GM23248 (cell line): ENCODE measurements at places on chromosomes 7 and 10. TPM values are rescaled to one million over a fixed set of nuclear protein-coding genes. Genes with fewer than 3 reads are reported as not detected.

GRCh38 chr10:16566202-16566805, 44.6 kb upstream of the C1QL3 start:
- no peak for DNase-seq

DNA sequence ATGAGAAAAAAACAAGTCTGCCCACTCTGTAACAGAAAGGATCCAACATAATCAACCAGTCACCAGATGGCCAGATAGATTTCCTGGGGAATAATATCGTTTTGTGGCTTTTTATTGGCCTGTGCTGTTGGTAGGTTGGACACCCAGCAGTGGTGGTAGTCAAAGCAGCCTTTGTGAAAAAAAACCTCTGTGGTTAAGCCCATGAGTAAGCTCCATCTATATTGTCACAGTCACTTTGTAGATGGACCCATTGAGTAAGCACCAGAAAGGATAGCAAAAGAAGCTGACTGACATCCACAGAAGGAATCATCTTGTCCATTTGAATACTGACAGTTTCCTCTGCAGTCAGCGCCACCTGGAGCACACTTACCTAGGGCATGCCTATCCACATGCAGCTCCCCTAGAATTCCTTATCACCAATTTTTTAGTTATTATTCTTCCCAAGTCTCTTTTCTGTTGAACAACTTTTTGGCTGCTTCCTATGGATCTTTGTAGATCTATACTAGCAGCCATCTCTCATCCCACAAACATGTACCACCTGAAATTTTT, 96.9 kb downstream of the IQUB start:
- DNase-seq, result no peak

GRCh38 chr7:127666602-127667001, 14.6 kb downstream of the SND1 start:
- peak; percentile 24 for DNase-seq

DNA sequence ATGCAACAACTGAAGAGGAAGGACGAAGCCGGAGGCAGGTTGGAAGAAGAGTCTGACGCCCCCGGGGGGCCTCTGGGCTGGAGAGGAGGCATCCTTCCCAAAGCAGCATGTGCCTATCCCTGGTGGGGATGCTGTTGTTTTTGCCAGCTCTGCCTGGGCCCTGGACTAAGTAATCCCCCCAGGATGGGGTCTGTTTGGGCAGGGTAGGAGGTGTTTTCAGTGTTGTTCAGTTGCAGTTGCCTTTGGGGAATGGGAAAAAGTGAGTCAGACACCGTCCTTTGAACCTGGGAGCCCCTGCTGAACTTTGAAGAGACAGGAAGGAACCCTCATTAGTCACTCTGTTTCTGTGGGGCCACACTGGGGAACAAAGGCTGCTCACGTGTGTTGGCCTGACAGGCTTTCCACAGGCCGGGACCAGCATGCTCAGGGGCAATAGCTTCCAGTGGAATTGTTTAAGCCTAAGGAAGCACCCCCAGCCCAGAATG, 35.2 kb upstream of the GDF10 start:
- DNase-seq, result no peak

GRCh38 chr10:34420795-34421194, 394.3 kb downstream of the PARD3 start:
- DNase-seq, result no peak

GRCh38 chr7:129376778-129377700, 57.2 kb upstream of the STRIP2 start:
- peak; percentile 37 for DNase-seq

DNA sequence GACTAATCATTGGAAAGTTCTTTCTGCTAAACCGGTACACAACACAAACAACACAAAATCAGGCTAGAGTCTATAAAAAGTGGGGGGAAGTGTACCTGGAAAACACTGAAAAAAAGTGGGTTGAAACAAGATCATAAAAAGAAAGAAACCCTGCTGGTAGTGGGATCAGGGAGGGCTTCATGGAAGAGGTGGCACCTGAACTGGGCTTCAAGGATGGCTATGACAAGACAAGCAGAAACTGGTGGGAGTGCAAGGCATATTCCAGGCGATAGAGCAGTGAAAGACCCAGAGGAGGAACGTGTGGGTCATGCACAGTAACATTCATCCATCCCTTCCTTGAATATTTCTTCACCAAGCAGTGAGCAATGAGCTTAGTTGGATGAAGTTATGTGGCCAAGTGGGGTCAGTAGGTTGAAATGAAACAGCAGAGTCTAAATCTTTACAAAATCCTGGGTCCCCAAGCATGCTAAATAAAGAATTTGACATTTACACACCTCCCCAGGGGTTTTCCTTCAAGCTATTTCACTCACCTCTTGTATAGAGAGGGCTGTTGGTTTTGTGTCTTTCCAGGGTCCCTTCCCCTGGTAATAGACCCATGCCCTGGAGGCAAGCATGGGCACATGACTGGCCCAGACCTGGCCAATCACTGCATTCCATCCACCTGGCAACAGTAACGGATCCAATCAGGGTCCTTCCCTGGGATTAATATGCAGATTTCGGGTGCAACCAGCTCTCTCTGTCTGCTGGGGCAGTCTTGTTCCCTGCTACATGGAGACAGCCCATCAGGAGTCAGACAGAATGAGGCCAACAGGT, 38.2 kb downstream of the SPOCK2 start:
- DNase-seq, result peak; percentile 18

- no peak for DNase-seq
Measured at GRCh38 chr7:36283711-36284130, 105.9 kb upstream of the ANLN start.

DNA sequence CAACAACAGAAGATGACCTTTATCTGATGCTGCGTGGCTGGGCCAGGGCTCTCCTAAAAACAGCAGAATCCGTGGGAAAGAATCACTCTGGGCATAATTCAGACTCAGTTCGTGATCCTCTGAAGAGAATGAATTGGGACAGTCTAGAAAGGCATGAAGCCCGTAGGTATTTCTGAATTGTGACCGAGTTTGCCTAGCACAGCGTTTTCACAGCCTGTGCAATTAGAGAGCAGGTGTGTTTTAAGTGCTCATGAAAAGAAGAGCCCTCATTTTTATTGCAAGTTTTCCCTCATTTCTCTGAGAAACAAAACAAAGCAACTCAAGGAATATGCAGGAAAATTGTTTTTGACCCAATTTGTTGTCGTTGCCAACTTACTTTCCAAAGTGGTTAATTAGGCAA, 366.2 kb downstream of the WDR11 start:
- DNase-seq, result no peak

DNA sequence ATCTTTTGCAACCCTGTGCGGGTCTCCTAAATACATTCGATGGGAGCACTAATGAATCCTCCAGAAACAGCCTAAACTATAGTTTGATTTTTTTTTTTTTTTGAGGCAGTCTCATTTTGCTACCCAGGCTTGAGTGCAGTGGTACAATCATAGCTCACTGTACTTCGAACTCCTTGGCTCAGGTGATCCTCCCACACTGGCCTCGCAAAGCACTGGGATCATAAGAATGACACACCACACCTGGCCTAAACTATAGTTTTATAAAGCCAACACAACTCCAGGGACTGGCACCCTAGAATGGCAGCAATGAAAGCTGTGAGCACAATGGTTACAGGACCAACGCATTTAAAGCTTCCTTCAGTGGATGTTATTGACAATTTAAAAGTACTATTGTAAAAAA, 14.5 kb upstream of the JMJD1C start:
- no peak for DNase-seq

DNA sequence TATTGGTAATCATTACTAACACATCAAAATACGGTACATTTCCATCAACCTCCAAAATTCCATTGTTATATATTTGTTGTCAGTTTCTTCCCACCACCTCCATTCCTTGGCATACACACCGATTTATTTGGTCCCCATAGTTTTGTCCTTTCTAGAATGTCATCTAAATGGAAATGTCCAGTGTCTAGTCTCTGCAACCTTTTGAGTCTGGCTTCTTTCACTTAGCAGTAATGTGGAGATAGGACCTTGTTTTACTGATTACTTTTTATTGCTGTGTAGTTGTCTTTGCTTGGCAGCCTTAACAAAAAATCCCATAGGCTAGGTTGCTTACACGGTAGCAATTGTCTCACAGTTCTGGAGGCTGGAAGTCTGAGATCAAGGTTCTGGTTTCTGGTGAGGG, 22.5 kb downstream of the TRRAP start:
- no peak for DNase-seq

DNA sequence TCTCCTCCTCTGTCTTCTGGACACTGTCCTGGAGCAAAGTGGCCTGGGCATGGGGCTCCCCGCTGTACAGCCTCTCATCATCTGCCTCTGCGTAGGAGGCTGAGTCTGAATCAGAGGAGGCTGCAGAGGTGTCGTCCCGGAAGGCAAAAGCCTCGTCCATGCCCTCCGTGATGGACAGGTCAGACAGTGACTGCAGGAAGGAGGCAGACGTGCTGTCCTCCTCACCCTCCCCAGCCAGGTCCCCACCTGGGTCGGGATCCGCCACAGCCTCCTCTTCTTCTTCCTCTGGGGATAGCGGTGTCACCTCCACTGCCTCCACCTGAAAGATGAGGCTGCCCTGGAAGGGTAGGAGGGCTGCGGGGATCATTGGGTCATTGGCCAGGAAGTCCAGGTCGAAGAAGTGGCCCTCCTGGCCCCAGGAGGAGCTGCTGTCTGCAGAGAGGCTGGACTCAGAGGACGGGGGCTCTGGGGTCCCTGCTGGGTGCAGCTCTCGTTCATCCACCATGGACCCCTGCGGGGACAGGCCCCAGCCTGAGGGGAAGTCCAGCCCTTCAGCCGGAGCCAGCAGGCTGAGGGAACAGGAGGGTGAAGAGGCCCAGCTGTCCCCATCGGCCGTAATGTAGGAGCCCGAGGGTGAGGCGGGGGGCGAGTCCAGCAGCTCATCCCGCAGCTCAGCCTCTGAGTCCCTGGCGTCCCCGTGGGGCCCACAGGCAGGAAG, 3.7 kb downstream of the NACAD start:
- no peak for DNase-seq

- no peak for DNase-seq
Measured at GRCh38 chr10:84908491-84908890, 580.1 kb downstream of the CCSER2 start.

DNA sequence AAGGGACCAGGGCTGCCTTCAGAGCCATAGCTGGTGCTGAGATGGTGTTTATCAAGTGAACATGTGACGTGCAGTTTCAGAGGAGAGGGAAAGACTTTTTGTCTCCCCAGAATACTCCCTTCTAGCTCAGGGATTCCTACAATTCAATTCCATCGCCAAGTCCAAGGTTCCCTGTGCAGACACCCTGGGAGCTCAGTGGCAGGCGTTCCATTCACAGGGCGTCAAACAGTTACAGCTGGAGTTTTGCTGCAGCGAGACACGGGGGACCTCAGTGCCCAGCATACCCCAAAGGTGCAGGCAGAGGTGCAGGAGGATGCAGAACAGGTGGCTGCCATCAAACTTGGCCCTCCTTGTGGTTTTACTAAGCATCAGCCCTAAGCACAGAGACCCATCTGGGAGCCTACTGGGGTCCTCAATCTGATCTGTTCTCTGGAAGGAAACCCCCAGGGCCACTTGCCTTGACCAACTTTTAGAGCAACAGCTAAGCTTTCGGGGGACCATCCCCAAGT, 846 bp upstream of the CALML5 start:
- DNase-seq, result no peak

DOCK4 gene
- polyA plus RNA-seq, result 2.0 and 2.1 TPM in 2 replicates

NUTM2B gene
- not detected in 2 replicates for polyA plus RNA-seq

LIPJ gene
- polyA plus RNA-seq, result 0.18 TPM in 1 of 2 replicates, not detected in the other

TFPI2 gene
- 706 and 730 TPM in 2 replicates for polyA plus RNA-seq

MALRD1 gene
- polyA plus RNA-seq, result 0.45 and 0.49 TPM in 2 replicates
